Small intestine (tissue), 16 donors: ENCODE measurements at places on chromosomes 6 and 20.

- no peak for DNase-seq
Measured at GRCh38 chr6:157559201-157559756, 178.3 kb downstream of the ZDHHC14 start.

DNA sequence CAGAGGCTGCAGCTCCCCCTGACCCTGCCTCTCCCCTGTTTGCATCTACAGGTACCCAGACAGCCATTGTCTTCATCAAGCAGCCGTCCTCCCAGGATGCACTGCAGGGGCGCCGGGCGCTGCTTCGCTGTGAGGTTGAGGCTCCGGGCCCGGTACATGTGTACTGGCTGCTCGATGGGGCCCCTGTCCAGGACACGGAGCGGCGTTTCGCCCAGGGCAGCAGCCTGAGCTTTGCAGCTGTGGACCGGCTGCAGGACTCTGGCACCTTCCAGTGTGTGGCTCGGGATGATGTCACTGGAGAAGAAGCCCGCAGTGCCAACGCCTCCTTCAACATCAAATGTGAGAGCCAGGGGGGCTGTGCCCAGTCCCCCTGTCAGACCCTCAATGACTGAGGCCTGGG is 42.1 kb upstream of the SRF start:
- no peak for DNase-seq

GRCh38 chr6:126054258-126054702 is 67.9 kb downstream of the TRMT11 start:
- DNase-seq = no peak

DNA sequence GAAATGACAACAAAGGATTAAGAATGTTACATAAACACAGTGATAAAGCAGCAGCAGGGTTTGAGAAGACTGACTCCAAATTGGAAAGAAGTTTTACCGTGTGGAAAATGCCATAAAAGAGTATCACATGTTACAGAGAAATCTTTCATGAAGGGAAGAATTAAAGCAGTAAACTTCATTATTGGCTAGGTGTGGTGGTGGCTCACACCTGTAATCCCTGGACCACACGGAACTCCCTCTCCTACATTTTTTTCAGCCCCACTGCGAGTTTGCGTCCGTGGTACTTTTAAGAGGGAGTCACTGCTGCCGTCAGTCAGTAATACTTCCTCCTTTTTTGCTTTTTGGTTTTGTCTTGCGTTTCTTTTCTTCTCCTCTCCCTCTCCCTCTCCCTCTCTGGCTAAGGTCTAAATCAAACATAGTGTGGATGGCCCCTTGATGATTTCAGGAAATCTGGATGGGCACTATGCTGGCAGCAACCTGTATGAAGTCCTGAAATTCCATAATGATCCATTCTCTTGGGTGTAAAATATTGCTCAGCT is 112.3 kb downstream of the MAN1A1 start:
- DNase-seq = no peak

- no peak for DNase-seq
Measured at GRCh38 chr20:63782521-63782971, 43.0 kb downstream of the SLC2A4RG start.

- no peak for DNase-seq
Measured at GRCh38 chr6:56076033-56076432, 171.3 kb downstream of the COL21A1 start.

DNA sequence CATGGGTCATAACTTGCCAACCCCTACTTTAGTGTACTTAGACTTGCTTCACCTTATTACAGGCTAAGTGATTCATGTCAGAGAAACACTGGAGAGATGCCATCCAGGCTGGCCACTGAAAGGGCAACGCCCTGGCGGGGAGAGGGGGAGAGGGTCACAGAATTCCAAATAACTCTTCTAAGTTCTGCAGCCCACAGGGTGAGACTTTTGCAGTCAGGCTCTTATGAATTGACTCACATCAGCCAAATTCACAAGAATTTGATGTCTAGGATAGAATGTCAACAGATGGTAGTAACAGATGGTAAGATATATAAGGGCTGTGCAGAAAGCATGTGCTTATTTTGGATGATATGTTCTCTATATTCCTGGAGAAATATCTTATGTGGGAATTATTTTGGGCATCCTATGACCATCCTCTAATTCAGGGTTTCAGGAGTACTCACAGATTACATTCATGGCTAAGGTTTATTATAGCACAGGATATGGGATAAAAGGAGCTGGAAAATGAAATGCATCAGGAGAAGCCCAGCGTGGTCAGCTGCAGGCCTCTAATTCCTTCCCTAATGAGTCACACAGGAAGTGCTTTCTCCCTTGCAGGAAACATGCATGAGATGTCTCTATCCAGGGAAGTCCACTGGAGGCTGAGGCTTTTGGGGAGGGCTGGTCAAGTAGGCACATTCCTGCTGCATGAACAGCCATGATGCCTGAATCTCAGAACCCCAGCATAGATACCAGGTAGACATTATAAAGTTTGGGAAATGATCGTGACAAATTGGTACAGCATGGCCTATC is 58.7 kb upstream of the RIN2 start:
- no peak for DNase-seq

GRCh38 chr6:160360955-160361354 is 12.8 kb downstream of the SLC22A3 start:
- no peak for DNase-seq
